ENCODE measurements at places on chromosomes 5 and 9.

- DNase-seq: peak; percentile 56
Measured at GRCh38 chr9:26326563-26326962, 566.0 kb downstream of the CAAP1 start.

- DNase-seq: no peak
Measured at GRCh38 chr9:28409919-28410318, 836.6 kb upstream of the C9orf72 start.

DNA sequence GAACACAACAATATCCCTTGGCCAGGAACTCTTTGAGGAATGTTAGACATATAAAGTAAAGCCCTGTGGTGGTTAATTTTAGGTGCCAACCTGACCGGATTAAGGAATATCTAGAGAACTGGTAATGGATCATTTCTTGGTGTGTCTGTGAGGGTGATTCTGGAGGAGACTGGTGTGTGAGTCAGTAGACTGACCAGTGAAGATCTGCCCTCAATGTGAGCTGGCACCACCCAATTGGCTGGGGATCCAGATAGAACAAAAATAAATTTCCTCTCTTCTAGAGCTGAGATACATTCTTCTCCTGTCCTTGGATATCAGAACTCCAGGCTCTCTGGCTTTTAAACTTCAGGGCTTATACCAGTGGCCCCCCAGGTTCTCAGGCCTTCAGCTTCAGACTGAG is 56.2 kb upstream of the TNPO1 start:
- no peak for DNase-seq

GRCh38 chr9:103731541-103731940 is 362.6 kb upstream of the SMC2 start:
- DNase-seq: no peak

- no peak for DNase-seq
Measured at GRCh38 chr5:149001162-149001561, 61.7 kb downstream of the SH3TC2 start.

GRCh38 chr5:63878788-63879187 is 83.5 kb downstream of the HTR1A start:
- DNase-seq: no peak

DNA sequence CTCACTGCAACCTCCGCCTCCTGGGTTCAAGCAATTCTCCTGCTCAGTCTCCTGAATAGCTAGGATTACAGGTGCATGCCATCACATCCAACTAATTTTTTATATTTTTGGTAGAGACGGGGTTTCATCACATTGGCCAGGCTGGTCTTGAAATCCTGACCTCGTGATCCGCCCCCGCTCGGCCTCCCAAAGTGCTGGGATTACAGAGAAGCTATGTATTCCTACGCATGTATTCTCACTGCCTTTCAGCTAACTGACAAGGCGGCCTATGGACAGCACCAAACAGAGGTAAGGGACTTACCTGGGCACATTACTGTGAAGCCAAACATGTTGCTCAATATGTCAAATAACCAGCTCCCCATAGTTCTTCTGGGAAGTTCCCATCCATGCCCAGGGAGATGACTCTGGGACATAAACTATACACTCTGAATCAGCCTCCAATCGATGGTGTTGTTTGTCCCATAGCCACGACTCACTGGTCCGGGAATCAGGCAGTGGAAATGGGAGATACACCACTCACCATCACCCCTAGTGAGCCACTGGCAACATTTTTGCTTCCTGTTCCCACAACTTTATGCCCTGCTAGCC is 114.6 kb downstream of the SYK start:
- no peak for DNase-seq

DNA sequence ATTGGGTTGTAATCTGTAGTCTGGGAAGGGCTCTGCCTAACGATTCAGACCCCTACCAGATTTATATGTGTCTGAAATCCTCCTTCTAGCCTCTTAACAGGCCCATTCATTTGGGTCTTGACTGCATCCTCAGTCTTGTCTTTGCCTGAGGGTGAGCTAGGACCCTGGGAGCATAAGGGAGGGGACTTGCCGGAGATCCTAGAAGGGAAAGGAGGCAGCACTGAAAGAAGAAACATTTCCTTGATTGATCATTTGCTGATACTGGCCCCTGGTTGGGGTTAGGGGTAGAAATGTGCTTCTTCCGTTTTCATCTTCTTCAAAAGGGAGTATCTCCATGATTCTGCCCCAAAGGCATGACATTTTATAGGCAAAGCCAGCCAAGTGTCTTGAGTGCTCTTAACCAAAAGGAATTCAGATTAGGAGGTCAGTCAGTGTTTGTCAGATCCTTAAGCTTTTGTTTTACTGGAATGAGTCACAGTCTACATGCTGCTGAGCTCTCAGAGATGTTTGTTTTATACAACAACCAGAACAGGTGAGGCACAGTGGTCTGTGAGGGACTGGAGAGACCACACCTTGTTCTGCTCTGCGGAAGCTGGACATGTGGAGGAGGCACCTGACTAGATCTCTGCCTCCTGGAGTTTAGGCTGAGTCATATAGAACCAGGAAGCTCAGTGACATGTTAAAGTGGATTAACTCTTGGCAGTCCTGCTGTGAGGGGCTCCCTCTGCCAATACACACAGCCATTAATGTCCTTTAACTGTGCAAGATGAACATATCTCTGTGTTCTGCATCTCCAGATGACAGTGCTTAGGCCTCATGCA is 37.7 kb downstream of the PCDHAC2 start:
- DNase-seq: no peak

DNA sequence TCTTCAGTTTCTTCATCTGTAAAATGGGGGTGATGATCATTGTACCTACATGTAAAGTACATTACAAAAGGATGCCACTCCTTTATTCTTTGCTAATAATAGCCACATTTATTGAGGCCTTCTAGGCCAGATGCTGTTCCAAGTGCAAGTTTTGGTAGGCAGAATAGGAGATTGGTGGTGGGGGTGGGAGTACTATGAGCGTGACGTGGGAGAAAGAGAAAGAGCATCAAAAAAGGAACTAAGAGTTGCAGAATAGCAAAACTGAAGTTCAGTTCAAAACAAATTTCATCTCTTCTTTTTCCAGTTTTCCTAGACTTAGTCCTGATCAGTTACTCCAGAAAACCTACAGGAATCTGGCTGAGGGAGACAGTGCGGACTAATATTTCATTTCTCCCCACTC is 174.1 kb downstream of the SNX18 start:
- no peak for DNase-seq

GRCh38 chr5:172550096-172550765 is 90.8 kb upstream of the NEURL1B start:
- DNase-seq: no peak

- DNase-seq: no peak
Measured at GRCh38 chr9:125839317-125839716, 92.1 kb downstream of the PBX3 start.

DNA sequence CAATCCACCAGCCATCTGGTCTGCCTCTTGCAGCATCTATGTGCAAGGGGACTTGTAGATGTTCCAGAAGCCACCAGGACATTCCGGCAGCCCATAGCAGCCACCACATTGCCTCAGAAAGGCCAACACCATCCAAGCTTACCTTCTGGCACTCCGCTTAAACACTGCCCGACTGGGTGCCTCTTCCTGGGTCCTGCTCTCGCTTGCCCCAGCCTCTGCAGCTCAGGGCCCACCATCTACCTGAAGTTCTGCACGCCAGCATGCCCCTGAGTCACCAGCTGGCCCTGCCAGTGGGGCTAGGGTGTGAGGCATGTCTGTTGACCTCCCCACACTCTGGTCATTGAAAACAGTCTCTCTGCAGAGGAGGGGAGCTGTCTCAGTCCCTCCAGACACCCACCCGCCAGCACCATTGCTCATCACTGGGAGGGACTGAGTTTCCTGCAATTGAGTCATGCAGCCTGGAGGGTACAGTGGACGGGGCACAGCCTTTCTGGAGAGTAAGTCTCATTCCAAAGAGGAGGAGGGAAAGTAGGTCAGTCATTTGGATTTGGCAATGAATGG is 16.9 kb upstream of the COL5A1 start:
- peak; percentile 63 for DNase-seq

- DNase-seq: peak; percentile 52
Measured at GRCh38 chr5:141529002-141529401, 40.1 kb downstream of the PCDHGC5 start.

All from fibroblast of skin of left quadriceps (primary cell).